Kidney glomerular epithelial cell (primary cell): ENCODE measurements at places on chromosomes 6 and 20.

GRCh38 chr6:148451690-148452089 lies 109.1 kb downstream of the SASH1 start:
- no peak for DNase-seq

GRCh38 chr6:44004136-44004535 lies 123.1 kb downstream of the MRPL14 start:
- DNase-seq = no peak

- DNase-seq = no peak
Measured at GRCh38 chr20:3973705-3974104, 41.7 kb downstream of the RNF24 start.

GRCh38 chr20:61805781-61806180 lies 259.9 kb downstream of the TAF4 start:
- no peak for DNase-seq

- DNase-seq = no peak
Measured at GRCh38 chr6:8166156-8166555, 63.8 kb upstream of the EEF1E1 start.

DNA sequence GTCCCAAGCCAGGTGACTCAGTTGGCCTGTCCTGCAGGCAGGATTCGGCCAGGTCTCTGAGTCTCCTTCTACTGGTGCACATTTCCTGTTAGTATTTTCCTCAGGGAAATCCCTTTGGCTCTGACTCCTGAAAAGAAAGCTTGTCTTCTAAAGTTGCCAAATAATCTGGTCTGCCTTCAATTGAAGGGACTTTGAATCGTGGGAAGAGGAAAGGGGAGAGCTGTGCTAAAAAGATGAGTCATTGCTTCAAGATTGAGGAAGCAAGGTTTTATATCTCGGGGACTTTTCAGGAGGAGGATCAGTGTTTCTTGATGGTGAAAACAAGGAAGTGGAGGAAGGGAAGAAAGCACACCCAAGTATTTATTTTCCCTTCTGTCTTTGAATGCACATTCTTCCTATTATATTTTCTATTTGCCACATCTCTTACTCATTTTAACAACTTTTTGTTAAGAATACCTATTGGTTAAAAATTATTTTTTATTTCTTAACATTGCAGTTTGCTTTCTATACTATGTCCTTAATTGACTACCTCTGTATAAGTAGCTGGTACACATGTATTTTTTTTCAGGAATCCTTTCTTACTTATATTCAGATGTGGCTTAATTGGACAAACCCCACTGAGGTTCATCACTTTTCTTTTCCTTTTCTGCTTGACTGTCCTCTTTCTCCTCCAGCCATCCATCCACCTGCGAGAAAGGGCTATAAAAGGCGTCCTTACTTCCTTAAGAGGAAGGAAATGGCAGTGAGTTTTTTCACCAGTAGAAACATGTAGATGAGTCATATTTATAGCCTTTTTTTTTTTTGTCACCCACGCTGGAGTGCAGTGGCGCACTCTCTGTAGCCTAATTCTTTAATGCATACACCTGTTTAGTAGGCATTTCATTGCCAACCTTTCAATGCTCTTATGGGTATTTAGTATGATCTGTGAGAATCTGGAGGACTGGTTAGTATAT lies 15.0 kb upstream of the IFNGR1 start:
- peak; percentile 78 for DNase-seq

- peak; percentile 27 for DNase-seq
Measured at GRCh38 chr20:17571153-17571527, 1.3 kb downstream of the DSTN start.

DNA sequence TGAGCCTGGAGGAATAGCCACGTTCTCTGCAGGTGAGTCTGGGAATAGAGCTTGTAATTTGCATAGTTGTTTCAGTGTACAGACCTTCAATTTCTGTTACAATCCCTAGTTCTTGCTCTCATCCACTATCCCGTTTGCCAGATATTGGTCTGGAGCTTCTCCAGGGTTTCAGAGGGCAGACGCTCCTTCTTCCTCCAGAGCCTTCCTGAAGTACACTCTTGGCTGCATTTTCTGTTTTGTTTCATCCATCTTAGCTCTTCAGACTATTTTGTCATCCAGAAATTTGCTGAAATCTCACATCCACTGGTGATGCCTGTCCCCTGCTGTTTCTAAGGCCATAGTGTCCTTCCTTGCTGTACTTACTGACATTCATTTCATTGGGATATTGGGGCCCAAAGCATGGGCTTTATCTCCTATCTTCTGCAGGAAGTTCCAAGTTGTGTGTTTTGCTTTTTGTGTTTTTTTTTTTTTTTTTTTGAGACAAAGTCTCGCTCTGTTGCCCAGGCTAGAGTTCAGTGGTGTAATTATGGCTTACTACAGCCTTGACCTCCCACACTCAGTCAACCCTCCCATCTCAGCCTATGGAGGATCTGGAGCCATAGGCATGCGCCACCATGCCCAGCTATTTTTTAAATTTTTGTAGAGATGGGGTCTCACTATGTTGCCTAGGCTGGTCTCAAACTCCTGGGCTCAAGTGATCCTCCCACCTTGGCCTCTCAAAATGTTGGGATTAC lies 18.7 kb downstream of the CDS2 start:
- DNase-seq = no peak

- DNase-seq = no peak
Measured at GRCh38 chr6:41784581-41785171, 2.8 kb upstream of the TOMM6 start.

DNA sequence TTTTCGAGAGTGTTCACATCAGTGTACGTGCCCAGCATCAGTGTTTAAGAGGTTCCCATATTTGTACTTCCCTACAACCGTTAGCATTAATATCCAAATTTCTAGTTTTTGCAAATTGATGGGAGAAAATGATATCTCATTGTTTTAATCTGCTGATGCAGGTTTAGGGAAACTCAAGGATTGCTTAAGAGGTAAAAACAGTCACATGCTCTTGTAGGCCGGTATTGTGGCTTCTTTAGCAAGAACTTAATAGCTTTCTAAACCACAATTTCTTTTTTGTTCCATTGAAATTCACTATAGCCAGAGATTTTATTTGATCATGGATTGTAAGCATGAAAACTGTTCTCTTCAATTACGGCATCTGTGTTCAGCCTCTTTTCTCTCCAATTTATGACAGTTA lies 29.5 kb downstream of the BEND6 start:
- no peak for DNase-seq

GRCh38 chr6:9028086-9028485 lies 592.7 kb upstream of the SLC35B3 start:
- no peak for DNase-seq

DNA sequence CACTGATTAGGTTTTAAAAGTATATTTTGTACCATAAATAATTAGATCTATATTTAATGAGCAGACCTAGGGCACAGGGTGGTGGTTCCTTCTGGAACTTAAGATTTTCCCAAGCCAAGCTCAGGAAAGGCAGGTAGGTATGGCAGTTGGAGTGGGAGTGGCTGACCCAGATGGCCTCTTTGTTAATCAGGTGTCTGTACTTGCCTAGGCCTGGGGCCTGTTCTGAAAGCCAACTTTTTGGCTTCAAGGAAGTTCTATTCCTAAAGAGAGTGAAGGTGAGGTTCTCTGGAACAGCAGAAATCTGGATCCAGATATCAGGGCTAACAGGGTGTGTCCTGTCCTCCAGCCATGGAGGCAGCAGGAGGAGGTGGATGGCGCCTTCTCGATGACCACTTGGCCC lies 44.9 kb downstream of the VEGFA start:
- no peak for DNase-seq

DNA sequence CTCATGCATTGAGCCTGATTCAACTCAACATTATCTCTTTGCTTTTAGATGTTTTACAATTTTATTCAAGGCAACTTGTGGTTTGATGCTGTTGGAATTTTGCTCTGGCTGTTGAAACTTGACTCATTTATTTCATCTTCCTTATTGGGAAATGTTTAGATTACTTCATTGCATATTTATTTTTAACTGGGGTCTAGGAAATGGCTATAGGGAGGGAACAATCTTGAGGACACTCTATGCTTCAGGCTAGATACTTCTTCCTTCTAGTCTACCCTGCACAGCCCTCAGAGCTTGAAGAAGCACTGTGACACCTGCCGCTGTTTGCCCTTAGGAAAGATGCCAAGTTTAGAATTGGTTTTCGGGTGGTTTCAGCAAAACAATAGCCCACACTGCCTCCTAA lies 183.4 kb downstream of the ADGRG6 start:
- DNase-seq = no peak

DNA sequence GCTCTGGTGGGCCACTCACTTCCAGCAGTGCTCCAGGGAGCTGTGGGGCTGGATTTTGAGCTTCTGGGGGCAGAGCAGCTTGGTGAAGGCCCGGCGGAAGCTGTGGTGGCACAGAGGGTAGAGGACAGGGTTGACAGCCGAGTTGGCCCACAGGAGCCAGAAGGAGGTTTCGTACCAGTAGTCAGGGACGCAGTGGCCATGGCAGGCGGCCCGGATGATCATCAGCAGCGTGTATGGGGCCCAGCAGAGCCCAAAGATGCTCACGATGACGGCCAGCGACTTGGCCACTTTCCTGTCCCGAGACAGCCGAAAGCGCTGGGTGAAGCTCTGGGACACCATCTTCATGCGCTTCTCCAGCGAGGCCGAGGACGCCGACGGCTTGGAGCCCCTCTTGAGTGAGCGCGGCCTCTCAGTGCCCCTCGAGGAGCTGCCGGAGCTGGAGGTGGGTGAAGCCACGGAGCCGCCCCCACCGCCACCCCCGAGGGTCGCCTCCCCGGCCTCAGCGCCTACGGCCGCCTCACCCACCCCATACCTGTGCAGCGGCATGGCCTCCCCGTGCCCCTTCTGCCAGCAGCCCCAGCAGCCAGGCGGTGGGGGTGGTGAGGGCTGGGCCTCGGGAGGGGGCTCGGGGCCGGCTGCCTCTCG lies 4.0 kb downstream of the HRH3 start:
- DNase-seq = no peak

GRCh38 chr20:58073945-58074856 lies 154.3 kb downstream of the ANKRD60 start:
- DNase-seq = no peak

GRCh38 chr6:130620338-130620781 lies 206.8 kb upstream of the SMLR1 start:
- no peak for DNase-seq

DNA sequence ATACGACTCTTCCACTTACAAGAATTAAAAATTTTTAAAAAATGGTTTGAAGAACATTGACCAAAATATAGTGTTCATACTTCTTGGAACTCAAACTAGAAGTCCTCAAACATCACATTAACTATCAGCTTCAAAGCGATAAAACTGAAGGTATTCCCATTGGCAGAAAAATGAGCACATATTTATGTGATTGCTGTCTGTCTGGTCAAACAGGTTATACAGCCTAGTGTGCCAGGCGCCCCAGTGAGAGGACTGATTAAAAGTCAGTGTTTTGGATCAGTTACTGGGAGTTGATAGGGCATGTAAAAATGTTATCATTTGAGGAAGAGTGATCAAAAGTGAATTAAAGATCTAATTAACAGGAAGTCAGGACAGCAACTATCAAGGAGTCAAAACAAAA lies 738.8 kb downstream of the HDGFL1 start:
- DNase-seq = no peak

DNA sequence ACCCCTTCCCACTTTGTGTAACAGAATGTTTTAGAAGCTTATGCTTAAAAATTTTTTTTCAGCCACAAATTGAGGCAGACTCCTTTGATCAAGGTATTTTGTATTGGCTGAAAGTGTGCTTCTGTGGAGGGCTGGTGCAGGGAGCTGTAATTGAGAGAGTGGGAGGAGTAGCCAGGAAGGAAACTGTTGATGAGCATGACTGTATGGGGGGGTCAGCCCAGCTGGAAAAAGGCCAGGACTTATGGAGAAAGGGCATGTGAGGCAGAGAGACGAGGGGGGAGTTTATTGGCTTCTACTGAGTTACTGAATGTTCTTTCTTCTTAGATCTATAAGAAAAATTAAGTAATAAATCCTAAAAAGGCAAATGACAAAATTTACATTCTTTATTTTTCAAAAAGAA lies 13.4 kb downstream of the RFPL4B start:
- peak; percentile 5 for DNase-seq

- no peak for DNase-seq
Measured at GRCh38 chr6:96844530-96844929, 7.3 kb upstream of the GPR63 start.

GRCh38 chr6:27863962-27864905 lies 48.0 kb downstream of the OR2B2 start:
- no peak for DNase-seq

DNA sequence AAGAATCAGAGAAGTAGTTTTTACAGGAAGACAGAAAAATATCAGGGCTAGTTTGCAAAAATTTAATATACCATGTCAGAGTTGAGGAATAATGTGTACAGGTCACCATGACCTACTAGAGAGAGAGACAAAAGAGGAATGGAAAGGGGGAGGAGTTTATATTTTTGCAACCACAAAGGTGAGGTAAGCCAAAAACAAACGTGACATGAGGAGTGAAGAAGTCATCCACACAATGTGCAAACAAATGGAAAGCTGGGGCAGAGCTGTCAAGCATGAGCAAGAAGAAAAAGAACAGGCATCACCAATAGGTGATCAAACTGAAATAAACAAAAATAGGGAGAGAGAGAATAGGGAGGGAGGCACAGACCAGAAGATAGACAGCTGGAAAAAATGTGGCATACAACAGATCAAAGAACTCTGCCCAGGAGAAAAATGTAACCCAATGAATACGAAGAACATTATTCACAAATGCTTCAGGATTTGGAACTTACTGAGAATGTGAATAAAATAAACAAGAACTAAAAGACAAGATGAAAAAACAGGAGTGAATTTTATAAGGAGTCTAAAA lies 15.5 kb downstream of the RARS2 start:
- peak; percentile 16 for DNase-seq

DNA sequence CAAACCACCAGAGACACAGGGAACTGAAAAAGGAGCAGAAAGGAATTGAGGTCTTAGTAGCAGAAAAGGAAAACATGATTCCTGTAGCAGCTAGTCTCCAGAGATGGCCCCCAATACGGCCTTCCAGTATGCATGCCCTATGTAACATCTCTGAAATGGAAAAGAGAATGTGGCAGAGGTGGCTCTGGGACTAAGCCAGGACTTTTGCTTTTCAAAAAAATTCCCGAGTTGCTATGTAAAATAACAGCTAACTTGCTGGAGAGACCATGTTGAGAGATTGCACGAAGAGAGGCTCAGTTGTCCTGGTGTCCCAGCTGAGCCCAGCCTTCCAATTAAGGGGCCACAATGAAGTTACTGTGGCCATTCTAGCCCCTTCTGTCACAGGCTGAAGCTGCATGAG lies 27.7 kb downstream of the IL20RA start:
- no peak for DNase-seq

DNA sequence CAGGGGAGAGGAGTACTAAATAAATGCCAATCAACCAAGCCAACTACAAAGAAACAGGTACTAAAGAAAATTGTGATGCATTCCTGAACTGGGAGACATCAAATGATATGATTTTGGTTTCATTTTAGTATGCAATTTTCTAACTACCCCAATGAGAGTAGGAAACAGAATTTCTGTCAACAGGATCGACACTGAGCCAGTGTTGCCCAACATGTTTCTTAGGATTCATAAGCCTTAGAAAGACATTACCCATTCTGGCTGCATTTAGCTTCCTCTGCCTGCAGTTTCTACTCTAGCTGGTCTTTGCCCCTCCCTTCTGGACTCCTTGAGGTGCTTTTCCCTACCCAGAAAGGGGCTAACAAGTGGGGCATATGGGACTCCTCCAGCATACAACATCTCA lies 49.8 kb downstream of the KCTD20 start:
- no peak for DNase-seq

GRCh38 chr20:59671661-59672471 lies 67.5 kb downstream of the PHACTR3 start:
- DNase-seq = no peak

- DNase-seq = no peak
Measured at GRCh38 chr6:68279793-68280557, 355.1 kb upstream of the ADGRB3 start.
